ENCODE measurements at places on chromosomes 2 and 18.

DNA sequence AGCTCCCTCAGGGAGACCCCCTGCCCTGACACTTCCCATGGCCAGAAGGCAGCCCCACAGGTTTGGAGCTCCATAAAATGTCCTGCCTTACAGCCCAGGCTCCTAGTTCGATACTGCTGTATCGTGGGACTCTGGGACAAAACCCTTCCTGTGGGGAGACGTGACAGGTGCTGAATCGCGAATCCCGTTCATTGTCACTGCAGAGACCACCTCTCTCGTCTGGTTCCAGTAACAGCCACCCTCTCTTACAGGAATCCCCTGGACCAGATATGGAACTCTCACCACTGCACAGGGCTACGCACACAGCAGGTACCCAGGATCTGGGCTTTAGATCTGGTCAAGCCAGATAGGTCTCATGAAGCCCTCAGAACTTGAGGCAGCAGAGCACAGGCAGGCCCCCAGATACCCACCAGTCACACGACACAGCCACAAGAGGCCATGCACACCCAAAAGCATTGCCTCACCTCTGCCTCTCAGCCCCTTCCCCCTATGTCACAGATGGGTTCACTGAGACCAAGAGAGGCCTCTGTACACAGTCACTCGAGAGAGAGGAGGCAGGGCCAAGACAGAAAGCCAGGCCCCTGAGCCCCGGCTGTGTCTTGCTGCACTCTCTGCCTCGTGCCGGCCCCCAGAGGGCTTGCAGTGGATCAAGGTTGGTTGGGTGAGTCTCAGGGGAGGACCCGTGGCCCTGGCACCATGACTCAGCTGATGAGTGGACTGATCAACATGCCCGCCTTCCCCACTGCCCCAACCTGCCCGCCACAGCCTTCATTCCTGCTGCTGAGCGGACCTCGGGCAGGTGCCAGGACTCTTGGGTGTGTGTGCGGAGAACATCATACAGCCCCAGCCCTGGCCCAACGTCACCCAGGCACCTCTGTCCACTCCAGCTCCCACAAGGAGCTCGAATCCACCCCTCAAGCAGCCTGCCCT lies 7.6 kb downstream of the SDC1 start:
- DNase-seq = no peak

GRCh38 chr2:142308744-142309143 lies 177.9 kb upstream of the LRP1B start:
- no peak for DNase-seq

DNA sequence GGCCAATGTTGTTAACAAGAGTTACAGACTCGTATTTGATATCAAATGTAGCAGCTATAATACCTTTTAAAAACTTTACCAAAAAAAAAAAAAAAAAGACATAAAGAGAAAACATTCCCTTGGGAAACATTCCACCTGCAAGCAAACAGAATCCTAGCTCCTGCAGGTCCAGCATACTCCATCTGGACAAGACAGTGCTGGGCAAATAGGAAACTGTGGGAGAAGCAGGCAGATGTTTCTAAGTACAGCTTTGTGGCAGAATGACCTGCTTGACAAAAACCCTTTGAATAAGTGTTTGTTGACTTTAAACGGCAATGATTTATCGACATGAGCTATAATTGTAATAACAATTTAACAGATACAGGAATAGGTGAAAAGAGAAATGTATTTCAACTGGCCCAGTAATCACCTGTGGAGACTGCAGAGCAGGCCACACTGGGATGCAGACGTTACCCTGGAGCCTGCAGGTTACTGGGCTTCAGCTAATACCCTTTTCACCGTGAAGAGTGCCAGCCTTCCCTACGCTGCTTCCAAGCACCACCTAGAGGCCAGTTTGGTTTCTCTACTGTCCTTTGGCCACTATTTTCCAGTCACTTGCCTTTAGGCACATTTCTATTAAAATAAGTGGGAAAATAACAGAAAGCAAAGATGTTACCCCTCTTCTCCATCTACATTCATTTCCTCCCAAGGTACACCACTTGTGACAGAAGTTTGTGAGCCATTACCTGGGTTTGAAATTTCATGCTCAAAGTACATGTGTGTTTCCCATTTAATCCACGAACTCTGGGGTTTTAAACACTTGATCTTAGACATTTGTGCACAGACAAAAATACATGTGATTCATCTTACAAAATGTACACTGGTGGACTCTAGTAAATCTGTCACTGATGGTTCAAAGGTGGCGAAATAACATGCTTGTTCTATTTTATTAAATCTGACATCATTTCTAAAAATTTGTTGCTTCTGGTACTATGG lies 96.9 kb upstream of the ZNF397 start:
- peak; percentile 23 for DNase-seq

DNA sequence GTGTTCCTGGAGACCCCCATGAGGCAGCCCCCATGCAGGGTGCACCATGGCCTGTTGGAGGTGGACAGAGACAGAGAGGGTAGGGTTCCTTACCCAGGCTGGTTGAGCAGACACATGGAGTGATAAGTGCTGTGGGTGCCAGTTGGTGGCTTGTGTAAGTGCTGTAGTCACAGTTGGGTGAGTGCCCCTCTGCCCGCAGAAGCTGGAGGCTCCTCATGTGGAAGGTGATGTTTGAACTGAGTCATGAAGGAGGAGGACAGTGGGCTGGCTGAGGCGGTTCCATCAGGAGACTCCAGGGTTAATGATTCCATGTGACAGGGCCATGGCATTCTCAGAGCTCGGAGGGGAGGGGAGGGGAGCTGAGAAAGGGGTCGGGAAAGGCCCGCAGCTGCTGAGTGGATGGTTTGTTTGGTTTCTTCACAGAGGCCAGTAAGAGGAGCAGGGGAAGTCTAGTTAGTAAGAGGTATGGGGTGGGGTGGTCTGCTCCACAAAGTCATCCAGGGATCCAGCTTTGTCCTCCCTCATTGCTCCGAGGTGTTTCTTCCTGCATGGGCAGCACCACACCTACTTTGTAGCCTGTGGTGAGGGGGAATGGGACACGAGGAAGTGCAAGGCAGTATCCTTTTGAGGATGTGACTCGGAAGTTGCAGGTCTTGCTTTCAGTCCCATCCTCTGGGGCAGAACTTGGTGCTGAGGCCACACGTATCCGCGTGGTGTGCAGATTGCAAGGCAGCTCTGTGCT lies 13.6 kb downstream of the IMPA2 start:
- DNase-seq = no peak

GRCh38 chr2:38700881-38701458 lies 35.1 kb downstream of the GALM start:
- no peak for DNase-seq

DNA sequence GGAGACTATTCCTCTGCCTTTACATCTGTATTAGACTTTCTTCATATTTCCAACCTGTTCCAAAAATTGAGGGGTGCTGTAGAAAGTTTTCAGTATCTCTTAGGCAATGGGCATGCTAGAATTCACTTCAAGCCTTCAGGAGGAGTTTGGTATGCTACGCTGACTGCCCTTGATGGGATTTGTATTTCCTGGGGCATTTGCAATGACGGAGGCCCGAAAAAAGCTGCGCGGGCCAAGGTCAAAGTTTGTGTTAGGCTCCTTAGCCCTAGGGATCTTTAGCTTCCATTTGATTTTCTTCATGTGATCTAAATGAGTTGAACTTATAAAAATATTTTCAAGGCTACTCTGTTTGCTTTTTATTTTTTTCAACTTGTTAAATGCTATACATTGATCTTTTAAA lies 5.1 kb downstream of the CPS1 start:
- no peak for DNase-seq

- no peak for DNase-seq
Measured at GRCh38 chr2:62140426-62141141, 55.3 kb upstream of the B3GNT2 start.

GRCh38 chr2:30527411-30527810 lies 80.4 kb downstream of the LCLAT1 start:
- peak; percentile 6 for DNase-seq

DNA sequence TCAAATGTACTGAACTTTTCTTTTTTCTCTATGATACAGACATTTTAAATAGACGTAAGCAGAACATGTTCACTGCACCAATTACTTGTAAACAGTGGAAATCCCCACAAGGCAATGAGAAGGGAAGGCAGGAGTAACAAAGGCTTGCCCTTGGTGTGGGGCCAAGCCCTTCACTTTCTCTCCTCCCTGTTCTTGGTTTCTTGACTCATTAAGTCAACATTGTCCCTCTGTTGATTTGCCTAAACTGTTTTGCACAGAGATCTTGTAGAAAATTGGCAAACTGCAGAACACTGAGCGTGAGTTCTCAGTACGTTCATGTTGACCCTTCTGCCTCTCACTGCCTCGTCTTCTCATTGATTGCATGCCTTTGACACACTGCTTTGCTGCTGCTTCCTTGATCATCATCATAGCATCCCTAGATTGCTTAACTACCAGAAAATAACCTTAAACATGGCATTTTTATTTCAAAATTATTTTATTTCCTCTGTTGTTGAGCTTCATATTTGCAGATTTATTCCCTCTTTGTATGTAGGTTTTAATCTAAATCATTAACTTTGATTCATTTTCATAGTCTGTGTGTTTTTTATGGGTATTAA lies 257.7 kb downstream of the PTGR3 start:
- DNase-seq = no peak

DNA sequence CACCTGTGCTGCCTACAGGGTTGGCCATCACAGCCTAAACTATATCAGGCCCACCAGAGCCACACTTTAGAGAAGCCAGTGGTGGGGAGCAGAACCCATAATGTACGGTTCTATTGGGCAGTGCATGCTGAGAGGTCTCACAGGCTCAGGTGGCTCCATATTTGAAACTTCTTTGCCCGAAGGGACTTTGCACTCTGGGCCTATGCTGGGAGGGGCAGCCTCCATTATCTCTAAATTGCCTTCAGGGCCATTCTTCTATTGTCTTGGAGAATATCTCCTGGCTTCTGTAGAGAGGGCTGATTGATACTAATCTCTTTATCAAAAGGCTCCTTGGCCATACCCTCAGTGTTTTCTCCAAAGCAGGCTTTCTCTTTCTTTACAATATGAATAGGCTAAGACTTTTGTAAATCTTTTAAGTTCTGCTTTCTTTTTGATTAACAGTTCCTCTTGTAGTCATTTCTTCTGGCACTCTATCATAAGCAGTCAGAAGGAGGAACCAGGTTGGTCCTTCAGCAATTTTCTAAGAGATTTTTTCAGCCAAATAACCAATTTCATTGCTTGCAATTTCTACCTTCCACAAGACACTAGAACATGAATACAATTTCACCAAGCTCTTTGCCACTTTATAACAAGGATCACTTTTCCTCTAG lies 44.5 kb downstream of the RPE start:
- peak; percentile 15 for DNase-seq

DNA sequence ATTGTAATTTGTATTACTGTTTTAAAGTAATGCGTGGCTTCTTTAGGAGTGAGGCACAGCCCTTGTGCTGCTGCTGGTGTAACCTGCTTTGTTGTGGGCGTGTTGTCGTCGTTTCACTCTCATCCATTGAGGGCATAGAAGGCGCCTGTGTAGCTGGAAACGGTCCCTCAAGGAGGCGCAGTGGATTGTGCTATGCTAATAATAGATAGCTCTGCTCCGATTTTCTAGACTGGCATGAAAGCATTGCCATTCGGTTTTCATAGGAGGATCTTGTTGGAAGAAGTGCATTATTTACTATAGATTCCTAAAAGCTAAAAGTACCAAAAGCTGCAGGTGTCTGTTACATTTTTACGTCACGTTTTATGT lies 17.9 kb downstream of the RAB12 start:
- no peak for DNase-seq

GRCh38 chr2:195907474-195907873 lies 161.2 kb downstream of the DNAH7 start:
- DNase-seq = no peak

DNA sequence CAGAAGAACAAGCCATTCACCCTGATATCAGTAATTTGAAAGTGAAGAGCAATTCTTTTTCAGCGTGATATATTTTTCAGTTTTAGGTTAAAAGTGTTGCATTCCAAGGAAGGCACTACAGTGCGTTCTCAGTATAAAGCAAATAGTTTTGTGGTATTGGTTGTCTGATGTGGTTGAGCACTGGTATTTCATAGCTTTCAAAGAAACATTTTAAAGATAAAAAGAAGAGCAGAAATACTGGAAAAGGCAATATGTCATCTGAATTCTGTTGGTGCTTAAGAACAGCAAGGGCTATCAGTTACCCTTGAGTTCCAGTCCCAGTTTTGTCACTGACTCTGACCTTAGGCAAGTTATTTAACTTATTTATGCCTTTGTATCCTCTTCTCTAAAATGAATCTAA lies 191.6 kb downstream of the BABAM2 start:
- no peak for DNase-seq

DNA sequence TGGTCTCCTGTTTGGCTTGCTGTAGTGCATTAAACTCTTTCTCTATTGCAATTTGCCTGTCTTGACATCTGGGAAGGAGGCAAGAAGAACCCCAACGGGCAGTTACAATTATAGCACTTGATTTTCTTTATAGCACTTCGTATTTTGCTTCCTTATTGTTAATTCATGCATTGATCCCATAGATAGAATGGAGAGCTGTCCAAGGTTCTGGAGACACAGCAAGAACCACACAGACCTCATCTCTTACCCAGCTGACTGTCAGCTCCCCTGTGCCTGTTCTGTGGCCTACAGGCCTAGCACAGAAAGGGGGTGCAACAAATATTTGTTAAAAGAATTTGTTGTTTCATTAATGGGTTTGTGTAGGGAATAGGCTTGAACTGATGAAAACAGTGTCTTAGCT lies 194.3 kb downstream of the GALNT1 start:
- DNase-seq = no peak

DNA sequence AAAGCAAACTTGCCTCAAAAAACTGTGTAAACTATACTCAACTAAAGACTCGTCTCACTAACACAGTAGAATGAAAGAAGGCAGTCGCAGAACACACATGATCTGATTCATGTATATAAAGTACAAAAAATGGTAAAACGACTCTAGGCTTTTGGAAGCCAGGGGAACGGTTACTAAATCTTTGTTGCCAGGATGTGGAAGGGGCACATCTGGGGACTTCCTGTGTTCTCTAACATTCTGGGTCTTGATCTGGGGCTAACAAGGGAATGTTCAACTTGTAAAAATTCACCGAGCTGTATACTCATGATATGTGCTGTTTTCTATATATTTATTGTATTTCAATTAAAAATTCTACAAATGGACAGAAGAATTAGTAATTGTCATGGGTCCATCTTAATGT lies 14.3 kb upstream of the C2orf80 start:
- no peak for DNase-seq

DNA sequence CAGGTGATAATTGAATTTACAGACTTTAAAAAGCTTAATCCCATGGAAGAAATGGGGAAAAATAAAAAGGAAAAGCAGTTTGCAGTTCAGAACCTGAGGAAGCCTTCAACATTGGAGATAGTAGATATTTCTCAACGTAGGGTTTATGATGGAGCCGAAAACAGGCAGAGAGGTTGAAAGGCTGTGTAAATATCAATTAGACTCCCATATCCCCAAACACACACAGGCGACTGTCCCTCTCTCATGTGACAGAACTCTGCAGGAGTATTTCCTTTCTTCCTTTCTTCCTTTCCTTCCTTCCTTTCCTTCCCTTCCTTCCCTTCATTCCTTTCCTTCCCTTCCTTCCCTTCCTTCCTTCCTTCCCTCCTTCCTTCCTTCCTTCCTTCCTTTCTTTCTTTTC lies 406.5 kb downstream of the LPIN1 start:
- no peak for DNase-seq
